ENCODE measurements at places on chromosomes 13 and 19.

DNA sequence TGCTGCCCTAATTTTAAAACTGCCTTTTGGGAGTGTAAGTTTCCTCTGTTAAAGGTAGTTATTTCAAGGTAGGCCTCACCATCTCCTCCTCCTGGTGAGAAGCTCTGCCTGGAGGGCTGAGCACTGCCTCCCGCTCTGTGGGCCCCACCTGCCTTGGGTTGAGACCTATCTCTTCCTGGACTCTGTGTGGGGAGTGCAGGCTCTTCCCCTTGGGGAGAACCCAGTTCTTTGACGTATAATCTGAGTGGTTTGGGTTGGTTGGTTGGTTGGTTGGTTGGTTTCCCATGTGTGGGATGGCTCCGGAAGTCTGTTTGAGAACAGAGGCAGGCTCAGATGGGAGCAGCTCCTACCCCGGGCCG is 39.1 kb downstream of the ACTN4 start:
- DNase-seq: no peak

DNA sequence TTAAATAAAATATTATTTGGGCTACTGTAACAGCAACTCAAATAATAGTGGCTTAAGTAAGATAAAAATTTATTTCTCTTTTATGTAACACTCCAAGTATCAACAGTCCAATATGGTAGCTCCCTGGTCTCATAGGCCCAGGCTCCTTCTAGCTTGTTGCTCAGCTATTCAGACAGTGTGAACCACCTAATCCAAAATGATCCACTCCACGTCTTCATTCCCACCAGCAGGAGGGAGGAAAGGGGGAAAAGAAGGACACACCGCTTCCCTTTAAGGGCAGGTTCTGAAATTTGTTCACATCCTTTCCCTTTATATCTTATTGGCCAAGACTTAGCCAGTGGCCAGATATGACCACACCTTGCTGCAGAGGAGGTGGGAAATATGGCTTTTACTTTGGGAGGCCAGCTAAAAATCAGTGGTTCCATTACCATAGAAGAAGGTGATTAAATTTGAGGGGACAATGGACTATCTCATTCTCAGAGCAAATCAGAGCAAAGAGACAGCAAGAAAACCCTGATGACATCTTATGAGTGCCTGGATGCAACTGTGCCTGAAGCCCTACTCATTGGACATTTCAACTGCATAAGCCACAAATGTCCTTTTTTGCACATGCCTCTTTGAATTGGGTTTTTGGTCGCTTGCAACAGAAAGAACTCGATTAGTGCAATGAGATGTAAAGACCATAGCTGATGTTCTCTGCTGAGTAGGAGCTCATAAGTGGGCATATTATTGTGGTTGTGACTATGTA is 7.0 kb upstream of the EPOR start:
- no peak for DNase-seq

- no peak for DNase-seq
Observed at GRCh38 chr13:78806457-78806856, 147.5 kb upstream of the OBI1 start.

DNA sequence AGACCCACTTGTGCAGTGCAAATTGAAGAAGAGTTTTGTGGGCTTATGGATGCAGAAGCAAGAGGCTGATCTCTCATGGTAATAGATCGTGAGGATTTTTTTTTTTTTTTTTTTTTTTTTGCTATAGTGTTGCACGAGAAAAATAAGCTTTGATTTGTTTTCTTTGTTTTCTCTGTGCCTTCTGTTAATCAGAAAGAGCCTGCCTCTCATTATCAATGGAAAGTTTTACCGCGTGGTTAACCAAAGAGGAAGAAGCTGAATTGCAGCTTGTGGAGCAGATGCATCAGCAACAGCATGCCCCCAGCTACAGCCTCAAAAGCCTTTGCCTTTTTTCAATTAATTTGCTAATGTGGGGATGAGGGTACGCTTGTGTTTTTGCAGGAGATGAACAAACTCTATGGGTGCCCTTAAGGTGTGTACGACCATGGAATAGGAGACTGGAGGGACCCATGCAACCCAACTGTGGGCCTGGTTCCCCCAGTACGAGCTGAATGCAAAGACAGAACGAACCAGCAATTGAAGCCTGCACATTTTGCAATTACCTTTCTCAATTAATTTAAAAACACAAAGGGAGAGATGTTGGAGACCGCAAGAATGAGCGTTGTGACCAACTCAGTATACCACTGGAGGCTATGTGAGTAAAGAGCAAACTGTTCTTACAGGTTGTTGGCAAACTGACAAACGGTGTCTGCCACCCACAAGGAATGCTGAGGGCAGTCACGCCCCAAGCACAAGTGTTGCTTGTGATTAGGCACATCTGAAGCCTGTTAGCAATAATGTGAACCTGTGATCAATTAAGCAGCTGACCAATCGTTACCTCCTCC is 58.6 kb upstream of the SPRY2 start:
- DNase-seq: no peak

GRCh38 chr13:53460796-53461195 is 432.2 kb downstream of the OLFM4 start:
- DNase-seq: no peak

- DNase-seq: no peak
Observed at GRCh38 chr13:27449081-27449603, 1.2 kb downstream of the MTIF3 start.

DNA sequence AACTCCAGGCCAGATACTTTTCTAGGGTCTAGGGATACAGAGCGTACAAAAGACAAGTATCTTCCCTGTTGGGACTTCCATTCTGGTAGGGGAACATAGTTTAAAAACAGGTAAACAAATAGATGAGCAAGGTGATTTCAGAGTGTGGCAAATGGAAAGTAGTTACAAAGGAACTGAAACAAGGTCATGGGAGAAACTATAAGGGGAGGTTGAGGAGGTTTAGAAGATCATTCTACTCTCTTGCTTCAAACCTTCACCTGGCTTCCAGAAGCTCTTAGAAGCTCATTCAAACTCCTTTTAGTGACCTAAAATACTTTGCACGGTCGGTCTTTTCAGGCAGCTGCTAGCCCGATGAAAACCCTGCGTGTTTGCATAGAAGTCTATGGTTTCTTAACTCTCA is 9.1 kb downstream of the FFAR2 start:
- DNase-seq: no peak

DNA sequence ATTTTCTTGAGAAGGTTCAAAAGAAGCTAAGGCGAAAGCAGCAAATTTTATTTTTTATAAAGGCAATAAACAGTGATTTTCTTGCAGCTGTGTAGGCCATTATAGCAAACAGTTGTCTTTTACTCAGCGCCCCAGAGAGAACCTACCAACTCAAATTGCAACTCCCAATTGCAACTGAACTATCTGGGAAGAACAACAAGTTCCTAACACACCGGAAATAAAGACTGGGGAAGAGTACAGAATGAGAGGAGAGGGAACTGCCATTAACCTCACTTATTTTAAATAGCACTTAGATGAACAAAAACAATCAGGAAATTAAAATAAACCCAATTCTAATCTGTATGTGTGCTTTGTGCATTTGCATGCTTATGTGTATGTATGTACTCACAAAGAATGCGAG is 171.1 kb downstream of the KCTD12 start:
- DNase-seq: no peak

DNA sequence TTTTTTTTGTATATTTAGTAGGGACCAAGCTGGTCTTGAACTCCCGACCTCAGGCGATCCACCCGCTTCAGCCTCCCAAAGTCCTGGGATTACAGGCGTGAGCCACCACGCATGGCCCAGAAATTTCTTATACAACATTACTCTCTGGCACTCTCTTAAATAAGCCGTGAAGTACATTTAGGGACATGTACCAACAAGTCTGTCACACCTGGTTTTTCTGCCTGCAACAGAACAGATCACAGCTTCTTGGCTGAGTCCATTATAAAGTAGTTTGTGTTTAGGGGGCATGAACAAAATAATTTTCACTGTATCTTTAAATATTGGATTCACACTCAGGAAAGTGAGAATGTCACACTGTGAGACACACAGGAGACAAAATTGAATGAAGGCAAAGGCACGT is 1567.3 kb downstream of the SLITRK5 start:
- DNase-seq: no peak

DNA sequence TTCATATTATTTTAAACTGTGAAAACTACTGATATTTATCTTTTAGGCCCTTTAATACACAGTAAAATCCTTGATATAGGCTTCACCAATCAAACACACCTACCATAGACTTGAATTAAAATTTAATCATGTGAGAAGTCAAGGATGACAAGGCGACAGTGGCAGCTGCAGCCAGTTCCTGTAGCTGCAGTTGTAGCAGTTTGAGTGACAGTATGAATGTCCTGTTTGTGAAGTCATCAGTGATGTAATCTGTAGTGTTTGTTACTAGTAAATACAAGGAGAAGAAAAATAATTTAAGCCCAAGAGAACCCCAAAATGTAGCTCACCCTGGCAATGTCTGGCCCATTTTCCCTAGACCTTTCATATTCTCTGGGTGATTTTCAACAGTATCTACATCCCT is 897.0 kb downstream of the SLITRK6 start:
- no peak for DNase-seq

- DNase-seq: no peak
Observed at GRCh38 chr13:41562083-41562482, 104.7 kb downstream of the RGCC start.

DNA sequence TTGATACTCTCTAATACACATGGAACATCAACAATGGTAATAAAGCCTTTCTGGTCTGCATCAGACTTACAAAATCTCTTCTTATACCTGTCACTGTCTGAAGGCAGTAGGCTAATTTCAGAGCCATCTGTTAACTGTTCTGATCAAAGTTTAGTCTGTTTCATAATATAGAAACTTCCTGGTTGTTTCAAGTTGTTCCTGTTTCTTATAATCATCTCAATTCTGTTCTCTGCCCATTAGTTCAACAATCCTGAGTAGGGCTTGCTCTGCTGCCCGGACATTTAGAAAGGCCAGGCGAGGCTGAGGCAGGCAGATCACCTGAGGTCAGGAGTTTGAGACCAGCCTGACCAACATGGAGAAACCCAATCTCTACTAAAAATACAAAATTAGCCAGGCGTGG is 5.4 kb upstream of the ZSCAN5A start:
- DNase-seq: no peak

DNA sequence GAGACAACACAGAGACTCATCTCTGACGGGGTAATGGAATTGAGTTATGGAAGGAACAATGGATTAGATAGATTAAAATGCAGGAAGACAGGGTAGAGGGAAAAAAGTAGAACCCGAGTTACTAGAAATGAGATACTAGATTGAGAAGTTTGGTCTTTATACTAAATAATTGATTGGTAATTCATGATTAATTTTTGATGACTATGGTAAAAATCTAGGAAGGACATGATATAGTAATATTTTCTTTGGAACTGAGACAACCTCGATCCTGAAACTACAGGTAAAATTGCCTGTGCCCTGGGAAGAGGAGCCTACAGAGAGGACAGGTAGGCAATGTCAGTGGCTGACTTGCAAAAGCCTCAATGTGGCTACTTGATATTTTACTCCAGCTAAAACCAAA is 188.4 kb upstream of the GPC6 start:
- DNase-seq: no peak

DNA sequence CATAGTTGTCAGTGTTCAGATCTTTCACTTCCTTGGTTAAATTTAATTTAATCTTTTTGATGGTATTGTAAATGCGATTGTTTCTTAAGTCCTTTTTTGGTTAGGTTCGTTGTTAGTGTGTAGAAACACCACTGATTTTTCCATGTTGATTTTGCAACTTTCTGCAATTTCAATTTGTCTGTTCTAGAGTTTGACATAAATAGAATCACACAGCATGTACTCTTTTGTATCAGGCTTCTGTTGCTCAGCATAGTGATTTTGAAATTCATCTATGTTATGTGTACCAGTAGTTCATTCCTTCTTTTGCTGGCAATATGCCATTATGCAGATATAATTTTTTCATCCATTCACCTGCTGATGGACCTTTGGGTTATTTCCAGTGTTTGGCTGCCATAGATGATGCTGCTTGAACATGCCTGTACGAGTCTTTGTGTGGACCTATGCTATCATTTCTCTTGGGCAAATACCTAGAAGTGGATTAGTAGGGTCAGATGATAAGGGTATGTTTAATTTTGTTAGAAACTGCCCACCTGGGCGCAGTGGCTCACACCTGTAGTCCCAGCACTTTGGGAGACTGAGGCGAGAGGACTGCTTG is 33.1 kb downstream of the BICRA start:
- no peak for DNase-seq

- DNase-seq: no peak
Observed at GRCh38 chr19:36101550-36102327, 9.2 kb upstream of the OVOL3 start.

DNA sequence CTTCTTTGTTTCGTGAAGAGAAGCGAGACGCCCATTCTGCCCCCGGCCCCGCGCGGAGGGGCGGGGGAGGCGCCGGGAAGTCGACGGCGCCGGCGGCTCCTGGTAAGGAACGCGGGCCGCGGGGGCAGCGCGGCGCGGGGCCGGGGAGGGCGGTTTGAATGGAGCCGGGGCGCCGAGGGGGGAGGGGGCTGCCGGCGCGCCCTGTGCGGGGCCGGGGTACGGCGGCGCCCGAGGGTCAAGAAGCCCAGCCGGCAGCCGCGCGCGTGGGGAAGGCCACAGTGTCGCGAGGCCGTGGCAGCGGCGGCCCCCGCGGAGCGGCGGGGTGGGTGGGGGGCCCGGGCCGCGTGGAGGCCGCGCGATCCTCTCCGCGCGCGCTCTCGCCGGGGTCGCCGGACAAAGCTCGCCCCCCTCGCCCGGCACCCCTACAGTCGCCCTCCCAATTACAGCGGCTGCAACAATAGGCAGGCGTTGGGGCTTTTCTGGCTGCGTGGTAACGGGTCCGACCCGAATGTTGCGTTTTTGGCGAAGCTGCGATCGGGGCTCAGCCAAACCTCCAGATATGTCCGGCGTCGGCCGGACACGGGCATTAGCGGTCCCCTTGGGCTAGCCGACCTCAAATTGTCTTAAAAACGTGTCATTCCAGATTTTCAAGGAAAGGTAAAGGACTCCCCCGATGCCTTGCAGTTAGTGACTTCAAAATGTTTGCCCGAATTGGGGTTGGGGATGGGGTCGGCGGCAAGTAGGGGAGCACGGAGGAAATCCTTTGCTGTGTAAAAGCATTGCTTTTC is 437 bp downstream of the SMARCA4 start:
- no peak for DNase-seq

GRCh38 chr13:38686577-38687245 is at the start of gene FREM2:
Gene FREM2 (plus strand): TSS chr13:38687077. CDS start chr13:38687345, 268 bp downstream.
- no peak for DNase-seq

GRCh38 chr13:86569974-86570373 is 770.8 kb upstream of the SLITRK6 start:
- DNase-seq: no peak

DNA sequence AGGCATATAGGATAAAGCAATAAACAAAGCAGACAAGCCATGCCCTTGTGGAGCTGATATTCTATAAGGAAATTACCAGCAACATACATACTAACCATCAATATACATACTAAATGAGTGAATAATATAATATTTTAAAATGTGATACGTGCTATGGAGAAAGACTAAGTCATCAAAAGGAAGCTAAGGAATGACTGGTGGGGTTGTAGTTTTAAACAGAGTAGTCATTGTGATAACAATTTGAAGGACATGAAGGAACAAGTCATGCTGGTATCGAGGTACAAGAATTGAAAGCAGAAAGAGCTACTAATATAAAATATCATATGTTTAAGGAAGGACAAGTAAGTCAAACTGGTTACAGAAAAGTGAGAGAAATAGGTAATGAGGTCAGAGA is 894.9 kb upstream of the PCDH9 start:
- DNase-seq: no peak

- no peak for DNase-seq
Observed at GRCh38 chr19:32874605-32875004, 5.0 kb upstream of the SLC7A9 start.

GRCh38 chr13:111347438-111347837 is 27.0 kb downstream of the TEX29 start:
- no peak for DNase-seq

GRCh38 chr13:46527237-46527636 is 25.7 kb upstream of the LRCH1 start:
- DNase-seq: no peak

GRCh38 chr13:47843005-47843404 is 158.1 kb downstream of the SUCLA2 start:
- no peak for DNase-seq
